ENCODE measurements at places on chromosomes 1 and 21.

GRCh38 chr1:211611818-211612217, 32.9 kb upstream of the SLC30A1 start:
- DNase-seq, result no peak

GRCh38 chr1:216815260-216816131, 92.3 kb upstream of the ESRRG start:
- no peak for DNase-seq

DNA sequence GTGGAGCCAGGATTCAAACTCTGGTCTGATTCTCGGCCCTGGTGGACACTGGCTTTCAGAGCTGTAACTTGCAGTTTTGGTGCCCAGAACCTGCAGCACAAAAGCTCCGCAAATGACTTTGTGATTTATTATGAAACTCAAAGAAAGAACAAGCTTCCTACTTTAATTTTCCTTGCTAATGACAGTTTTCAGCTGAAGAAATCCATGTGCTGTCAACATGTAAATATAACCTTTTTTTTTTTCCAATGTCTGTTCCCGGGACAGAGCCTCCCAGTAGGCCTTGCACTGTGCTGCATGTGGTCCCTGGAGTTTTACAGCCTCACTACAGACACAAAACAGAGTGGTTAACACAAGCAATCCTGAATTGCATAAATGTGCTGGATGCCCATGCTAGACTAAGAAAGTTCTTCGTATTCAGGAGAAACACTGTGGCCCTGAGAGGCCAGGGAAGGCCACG, 62.3 kb upstream of the ANGPTL1 start:
- no peak for DNase-seq

GRCh38 chr1:220353229-220354012, 81.2 kb upstream of the RAB3GAP2 start:
- DNase-seq, result no peak

DNA sequence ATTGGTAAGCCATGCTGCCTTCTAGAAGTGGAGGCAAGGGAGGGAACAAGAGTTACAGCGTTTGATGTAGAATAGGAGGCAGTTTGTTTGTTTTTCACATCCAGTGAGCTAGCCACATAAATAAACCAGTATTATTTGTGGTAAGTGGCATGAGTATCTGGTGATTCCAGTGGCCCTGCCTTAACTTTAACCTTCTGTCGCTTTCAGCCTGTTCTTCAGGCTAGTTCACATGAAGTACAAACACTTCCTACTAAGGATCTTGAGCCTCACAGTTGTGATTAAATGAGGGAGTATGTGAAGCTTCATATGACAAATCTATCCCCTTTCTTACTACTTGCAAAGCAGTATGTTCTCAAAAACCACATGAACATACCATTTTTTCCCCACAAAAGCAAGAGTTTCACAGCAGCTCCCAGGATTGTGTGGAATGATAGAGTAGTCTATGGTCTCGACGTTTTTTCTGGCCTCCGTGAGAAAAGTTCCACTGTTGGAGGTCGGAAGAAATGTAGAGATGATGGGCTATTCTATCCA, 59.5 kb downstream of the PHACTR4 start:
- no peak for DNase-seq

DNA sequence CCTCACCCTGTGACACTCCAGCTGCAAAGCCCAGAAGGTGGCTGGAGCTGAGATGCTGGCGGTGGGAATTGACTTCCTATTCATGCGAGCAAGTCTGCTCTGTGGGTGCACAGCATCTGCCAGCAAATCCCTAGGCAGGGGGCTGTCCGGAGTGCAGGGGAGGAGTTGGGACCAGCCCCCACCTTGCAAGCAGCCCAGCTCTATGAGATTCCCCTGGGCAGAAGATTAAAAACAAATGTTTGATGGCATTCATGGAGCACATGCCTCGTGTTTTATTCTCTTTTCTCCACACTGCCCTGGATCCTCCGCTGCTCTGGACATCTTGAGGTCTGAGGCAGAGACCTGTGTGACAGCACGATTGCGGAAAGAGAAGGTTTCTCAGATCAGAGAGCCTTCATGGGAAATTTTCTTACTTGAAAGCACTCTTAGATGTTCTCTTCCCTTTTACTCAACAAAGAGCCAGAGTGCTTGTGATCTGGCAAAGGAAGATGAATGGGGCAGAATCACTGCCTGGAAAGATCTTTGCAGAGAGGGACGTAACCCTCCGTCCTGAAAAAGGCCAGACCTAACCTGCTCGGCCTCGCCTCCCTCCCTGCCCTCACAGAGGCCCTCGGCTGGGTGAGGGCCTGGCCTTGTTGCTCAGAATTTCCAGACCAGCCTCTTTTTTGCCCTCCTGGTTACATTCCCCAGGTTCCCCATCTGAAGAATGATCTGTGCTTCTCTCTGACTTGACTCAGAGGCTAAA, 597.1 kb downstream of the KIF26B start:
- DNase-seq, result no peak

- no peak for DNase-seq
Observed at GRCh38 chr1:3657578-3658230, 5.4 kb downstream of the TP73 start.

DNA sequence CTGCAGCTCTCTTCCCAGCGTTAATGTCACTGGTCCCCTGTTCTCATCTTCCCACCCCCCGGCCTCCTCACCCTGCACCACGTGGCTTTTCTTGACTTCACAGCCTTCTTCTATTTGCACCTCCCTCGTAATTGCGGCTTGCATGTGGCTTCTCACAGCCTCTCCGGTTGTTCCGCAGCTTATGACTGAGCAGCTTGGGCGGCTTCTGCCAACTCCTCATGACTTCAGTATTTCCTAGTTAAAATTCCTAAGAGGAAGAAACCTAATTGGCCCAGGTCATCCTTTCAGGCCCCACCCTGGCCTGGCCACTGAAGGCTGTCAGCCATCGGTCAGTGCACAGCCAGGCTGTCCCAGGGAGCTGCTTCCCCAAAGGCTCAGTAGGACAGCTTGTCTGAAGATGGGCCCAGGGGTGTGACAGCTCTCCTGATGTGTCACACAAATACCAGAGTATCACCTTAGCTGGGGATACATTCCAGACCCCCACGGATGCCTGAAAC, 8.6 kb upstream of the RERE start:
- DNase-seq, result no peak

- DNase-seq, result no peak
Observed at GRCh38 chr1:42783092-42783491, 1.7 kb upstream of the TMEM269 start.

DNA sequence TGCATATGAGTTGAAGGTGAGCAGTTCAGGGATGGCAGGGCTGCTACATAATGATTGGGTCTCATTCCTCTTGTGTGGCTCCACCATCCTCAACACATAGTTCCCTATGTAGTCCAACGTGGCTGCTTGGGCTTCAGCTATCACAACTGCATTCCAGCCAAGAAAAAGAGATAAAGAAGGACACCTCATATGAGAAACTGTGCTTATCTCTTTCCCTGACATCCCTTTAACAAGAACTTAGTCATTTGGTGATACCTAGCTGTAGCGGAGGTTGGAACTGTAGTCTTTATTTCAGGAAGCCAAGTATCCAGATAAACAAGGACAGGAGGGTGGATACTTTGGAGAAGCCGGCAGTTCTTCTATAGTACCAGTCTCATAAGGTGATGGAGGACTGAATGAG, 42.7 kb upstream of the DNASE2B start:
- DNase-seq, result no peak

- DNase-seq, result no peak
Observed at GRCh38 chr1:230113235-230113592, 46.2 kb downstream of the GALNT2 start.

GRCh38 chr21:14480411-14481031, 65.6 kb downstream of the SAMSN1 start:
- no peak for DNase-seq

Data from activated CD8-positive, alpha-beta memory T cell treated with anti-CD3 and anti-CD28 coated beads for 4 hours (primary cell).